Hematopoietic multipotent progenitor cell treated with erythropoietin and hydrocortisone succinate and interleukin-3 and kit ligand, for 4 days (in vitro differentiated cells): ENCODE measurements at places on chromosomes 4 and X.
A peak's percentile ranks its signal among the peaks of the same experiment; 100 is the strongest.

- peak; percentile 10 for DNase-seq
Observed at GRCh38 chr4:169404960-169405359, 134.2 kb upstream of the SH3RF1 start.

DNA sequence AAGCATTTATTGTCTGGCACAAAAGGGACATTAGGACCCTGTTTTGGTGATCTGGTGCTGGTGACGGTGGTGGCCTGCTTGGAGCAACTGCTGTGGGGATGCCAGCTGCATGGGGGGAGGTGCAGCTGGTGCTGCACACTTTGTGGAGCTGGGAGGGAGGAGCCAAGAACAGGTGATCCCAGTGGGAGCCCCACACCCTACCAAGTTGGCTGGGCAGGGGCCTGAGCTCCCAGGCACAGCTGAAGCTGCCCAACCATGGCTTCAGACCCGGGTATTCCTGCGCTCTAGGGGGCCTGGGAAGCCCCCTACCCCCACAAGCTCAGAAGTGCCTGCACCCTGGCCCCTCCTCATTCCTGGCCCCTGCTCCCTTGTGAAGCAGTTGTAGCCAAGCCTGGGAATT is 1512.5 kb downstream of the TECRL start:
- no peak for DNase-seq

DNA sequence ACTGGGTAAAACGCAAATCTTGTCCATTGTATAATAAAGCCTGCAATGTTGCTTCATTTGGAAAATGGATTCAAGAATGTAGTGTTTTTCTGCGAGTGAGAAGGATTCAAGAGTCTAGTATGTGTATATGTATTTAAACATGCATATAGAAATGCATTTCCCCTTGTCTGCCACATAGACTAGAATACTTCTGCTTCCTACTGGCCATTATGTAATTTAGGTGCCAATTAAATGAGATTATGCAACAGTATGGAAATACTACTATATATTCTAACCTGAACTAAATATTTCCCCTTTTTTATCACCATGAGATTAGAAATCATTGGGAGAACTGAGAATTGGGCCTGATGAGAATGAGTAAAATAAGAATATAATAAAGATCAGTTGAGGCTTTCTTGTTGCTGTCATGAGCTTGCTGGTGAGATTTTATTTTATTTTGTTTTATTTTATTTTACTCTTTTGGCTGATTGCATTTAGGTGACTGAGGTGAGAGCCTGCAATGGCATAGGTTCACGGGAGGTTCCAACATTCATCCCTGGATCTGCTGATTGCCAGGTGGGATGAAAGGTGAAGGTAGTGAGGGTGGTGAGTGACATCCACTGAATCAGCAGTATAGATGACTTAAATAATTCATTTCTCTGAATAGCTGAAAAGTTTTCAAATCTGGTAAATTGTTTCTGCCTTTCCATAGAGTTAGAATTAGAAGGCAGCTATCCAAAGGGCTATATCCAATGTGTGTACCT is 95.6 kb upstream of the SLC4A4 start:
- peak; percentile 22 for DNase-seq

DNA sequence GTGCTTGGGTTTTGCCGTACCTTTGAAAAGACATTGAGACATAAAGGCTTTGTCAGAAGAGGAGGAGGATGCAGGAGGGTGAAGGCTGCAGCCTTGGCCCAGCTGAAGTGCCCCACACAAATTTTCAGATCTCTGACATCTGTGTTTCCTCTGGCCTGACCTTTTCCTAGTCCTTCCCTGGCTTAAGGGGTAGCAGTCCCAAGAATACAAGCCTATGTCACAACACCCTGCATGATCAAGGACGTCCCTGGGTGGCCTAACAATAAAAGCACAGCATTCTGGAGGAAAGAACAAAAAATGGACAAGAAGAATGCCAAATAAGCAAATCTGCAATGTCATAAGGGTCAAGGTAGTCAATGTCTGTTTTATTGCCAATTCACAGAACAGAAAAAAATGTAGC is 80.8 kb upstream of the FAM9C start:
- no peak for DNase-seq

DNA sequence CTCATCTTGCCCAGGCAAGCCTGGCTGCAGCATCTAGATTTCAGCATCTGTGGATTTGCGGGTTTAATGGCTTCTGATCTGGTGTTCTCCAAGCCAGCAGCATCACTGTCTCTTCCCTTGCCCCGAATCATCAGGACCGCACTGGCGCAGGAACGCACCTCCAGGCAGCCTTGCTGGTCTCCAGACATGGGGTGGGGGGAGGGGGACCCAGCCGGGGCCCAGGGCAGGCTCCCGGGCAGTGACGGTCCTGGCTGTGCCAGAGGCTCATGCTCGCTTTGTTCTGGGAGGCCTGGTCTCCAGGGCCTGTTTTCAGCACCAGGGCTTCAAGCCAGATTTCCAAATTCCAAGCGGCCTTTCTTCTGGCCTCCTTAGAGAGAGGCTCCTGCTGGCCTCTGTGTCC is 4.9 kb downstream of the CFAP99 start:
- DNase-seq: no peak

- no peak for DNase-seq
Observed at GRCh38 chr4:183907871-183908683, 3.0 kb downstream of the STOX2 start.

- DNase-seq: peak; percentile 62
Observed at GRCh38 chrX:47608130-47608810, 11.4 kb downstream of the SYN1 start.

- peak; percentile 94 for DNase-seq
Observed at GRCh38 chr4:76948443-76949275, 893 bp upstream of the SEPTIN11 start.

DNA sequence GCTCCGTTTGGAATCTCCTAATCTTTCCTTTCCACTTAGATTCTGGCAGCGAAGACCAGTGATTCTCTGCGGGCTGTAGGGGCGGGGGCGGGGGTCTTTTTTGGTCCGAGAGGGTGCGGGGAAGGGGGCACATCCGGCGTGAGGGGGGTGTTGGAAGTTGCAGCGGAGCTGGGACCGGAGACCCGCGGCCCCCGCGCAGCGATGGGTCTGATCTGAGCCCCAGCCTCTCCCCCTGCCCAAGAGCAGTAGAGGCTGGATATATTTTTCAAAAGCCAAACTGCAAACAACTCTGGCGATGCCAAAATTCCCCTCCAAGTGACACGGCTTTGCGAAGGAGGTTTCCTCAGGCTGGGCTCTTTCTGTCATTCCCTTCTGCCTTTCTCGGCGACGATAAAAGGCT is 355 bp downstream of the GRID2 start:
- DNase-seq: no peak

DNA sequence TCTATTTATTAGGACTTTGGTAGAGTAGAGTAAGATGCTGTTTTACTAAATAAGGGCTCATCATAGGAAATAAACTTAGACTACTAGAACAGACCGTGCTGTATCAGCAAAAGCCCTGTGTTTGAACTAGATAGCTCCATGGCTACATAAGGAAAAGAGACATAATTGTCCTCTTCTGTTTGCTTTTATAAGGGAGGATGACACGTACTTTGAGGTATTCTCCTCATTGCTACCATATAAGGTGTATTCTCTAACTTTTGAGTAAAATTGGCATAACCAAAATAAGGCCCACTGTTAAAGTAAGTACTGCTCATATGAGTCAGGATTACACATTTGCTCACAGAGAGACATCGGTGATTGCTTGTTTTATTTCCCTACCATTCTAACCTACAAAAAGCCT is 64.3 kb downstream of the PDLIM5 start:
- DNase-seq: no peak
